Stimulated activated CD8-positive, alpha-beta memory T cell treated with anti-CD3 and anti-CD28 coated beads, Interleukin-15, amount 100 ng/mL, for 1 hour (primary cell): ENCODE measurements at places on chromosomes 6 and 20.

DNA sequence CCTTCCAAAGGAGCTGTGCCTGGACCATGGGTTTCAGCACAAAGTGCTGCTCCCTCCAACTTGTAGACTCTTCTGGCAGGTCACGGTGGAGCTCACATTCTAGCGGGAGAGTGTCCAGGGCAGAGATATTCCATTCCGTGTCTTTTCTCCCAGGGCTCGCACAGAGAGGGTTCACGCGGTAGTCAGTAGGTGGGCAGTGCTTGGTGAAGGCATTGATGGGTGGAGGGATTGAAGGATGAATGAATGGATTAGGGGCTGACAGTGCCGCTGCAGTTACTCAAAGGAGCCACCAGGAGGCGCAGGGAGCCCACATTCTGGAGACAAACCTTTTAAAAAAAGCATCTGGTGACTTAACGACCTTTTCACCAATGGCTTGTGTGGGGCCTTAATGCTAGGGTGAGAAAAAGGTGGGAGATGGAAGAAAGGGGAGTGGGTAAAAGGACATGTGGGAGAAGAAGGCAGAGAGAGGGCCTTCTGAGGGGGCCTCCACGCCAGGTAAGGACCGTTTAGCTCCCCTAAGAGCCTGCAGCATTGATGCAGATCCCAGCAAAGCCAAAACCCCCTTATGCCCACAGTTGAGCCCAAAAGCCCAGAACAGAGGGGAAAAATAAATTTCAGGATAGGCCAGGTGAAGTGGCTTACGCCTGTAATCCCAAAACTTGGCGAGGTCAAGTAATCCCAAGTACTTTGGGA lies 17.5 kb upstream of the FAM110A start:
- DNase-seq: peak; percentile 44

DNA sequence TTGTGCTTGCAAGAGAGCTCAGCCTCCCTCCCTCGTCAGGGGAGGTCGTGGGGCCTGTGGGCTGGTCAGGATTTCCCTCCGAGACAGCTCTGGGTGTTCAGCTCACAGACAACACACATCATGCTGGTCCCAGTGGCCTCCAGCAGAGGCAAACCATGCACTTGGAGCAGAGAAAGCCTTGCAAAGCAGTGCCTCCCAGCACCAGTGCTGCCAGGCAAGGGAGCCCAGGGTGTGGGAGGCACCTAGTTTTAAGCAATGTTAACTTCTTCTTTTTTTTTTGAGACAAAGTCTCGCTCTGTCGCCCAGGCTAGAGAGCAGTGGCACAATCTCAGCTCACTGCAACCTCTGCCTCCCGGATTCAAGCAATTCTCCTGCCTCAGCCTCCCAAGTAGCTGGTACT lies 34.0 kb upstream of the INSM1 start:
- no peak for DNase-seq

- no peak for DNase-seq
Observed at GRCh38 chr20:2385496-2385895, 4.8 kb downstream of the TGM6 start.

DNA sequence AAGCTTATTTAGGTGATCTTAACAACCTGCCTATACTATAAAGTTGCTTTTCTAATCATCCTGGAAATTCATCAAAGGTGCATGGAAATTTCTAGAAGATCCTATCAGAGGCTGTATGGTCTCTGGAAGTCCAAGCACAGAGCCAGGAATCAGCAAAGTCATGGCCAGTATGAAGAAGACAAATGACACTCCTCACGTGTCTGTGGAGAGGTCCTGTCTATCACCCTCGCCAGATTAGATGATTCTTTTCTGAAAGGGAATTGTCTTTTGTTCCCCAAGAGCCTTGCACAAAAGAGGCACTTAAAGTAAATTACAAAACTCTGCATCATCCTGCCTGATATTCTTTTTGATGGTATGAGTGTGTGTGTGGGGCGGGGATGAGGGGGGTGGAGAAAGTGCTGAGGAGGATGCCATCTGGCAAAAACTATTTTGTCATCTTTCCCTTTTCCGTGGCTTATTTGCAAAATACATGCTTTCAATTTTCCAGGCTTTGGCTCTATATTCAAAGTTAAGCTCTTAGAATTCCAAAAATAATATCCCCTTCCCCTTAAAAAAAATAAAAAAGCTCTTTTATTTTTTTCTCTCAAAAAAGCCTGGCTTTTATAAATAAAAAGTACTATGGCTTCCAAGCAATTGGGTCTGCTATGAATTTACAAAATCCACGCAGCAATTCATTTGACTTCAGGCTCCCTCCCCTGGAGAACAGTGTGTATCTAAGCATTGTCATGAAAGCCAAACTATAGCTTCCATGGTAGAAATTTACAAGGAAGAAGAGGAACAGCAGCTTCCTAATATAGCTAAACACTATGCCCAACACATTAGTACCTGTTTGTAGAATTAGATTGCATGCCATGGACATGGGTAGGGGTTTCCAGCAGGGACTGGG lies 185.2 kb upstream of the ARG1 start:
- DNase-seq: no peak

DNA sequence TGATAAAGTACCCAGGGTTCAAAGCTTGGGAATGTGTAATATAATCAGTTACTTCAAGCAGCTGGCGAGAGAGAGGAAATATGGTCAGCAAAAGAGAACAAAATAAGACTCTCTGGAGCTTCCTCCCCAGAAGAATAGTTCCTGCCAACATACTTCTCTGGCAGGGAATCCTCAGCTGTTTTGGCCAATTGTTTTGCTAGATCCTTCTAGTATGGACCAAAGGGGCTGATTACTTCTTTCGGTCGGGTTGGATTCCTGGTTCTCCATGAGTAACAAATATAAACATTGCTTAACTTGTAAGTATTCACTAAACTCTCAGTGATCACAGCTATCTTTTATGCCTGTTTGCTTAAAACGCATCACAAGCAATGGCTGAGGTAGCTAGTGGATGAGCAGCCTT lies 31.4 kb upstream of the FBXO9 start:
- DNase-seq: no peak
